Right lobe of liver (tissue), 6 donors: ENCODE measurements at places on chromosomes 5 and 9.

- H3K4me1 ChIP-seq = no peaks in the 10 kb centered on the region
- H3K27me3 ChIP-seq = peaks cover 6% of the 10 kb centered on the region
These were observed 2.5 kb upstream of the PIP5K1B start for GRCh38 chr9:68702493-68702892.

GRCh38 chr5:170632266-170632984 is 128.6 kb downstream of the KCNIP1 start:
- H3K4me3 ChIP-seq = no peak overlapping the region
- no peaks in the 10 kb centered on the region for H3K4me1 ChIP-seq
- no peak for DNase-seq
- H3K36me3 ChIP-seq = no peaks in the 10 kb centered on the region
- H3K27ac ChIP-seq = peak overlapping the region; percentile 47

GRCh38 chr5:150530951-150531588 is 23.1 kb downstream of the NDST1 start:
- no peaks in the 10 kb centered on the region for H3K27me3 ChIP-seq
- no peak overlapping the region for H3K27ac ChIP-seq
- DNase-seq = no peak
- peaks cover 3% of the 10 kb centered on the region for H3K4me1 ChIP-seq

GRCh38 chr9:92175441-92175840 is 60.2 kb upstream of the SPTLC1 start:
- no peak overlapping the region for H3K4me3 ChIP-seq
- no peaks in the 10 kb centered on the region for H3K36me3 ChIP-seq
- H3K27ac ChIP-seq = no peak overlapping the region
- no peak for DNase-seq

DNA sequence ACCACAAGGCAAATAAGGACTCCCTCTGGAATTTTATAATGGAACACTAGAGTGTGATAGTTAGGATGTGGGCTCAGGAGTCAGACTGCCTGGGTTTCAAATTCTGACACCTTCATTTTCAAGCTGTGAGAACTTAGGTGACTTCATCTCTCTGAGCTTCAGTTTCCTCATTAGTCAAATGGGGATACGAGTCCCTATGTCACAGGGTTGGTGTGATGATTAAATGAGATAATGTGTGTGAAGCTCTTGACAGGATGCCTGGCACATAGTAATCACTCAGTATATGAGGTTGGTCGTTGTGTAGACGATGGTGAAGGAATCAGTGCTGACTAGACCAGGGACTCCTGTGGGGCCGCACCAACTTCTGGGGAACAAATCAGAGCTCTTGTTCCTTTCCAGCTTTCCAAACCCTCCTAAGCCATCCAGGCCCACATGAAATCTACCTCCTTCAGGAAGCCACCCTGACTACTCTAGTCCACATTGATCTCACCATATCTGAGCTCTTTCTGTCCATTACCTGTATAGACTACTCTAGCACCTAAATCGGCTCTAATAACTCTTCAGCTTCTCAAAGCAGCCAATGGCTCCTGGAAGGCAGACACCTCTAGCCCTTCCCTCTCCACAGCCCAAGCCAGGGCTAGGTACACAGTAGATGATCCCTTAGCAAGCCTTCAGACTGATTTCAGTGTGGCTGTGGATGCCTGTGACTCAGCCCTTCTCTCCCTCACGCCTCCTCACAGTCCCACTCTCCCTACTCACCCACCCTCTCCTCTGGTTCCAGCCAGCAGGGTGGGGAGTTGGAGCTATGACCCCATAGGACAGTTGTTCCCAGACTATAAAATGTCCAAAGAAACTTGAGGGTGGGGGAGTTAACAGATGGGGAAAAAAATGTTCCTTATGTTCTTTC is 2.5 kb upstream of the TCF7 start:
- H3K4me1 ChIP-seq = peaks cover 8% of the 10 kb centered on the region
- no peak for DNase-seq
- H3K4me3 ChIP-seq = no peak overlapping the region
- no peak overlapping the region for H3K27ac ChIP-seq

DNA sequence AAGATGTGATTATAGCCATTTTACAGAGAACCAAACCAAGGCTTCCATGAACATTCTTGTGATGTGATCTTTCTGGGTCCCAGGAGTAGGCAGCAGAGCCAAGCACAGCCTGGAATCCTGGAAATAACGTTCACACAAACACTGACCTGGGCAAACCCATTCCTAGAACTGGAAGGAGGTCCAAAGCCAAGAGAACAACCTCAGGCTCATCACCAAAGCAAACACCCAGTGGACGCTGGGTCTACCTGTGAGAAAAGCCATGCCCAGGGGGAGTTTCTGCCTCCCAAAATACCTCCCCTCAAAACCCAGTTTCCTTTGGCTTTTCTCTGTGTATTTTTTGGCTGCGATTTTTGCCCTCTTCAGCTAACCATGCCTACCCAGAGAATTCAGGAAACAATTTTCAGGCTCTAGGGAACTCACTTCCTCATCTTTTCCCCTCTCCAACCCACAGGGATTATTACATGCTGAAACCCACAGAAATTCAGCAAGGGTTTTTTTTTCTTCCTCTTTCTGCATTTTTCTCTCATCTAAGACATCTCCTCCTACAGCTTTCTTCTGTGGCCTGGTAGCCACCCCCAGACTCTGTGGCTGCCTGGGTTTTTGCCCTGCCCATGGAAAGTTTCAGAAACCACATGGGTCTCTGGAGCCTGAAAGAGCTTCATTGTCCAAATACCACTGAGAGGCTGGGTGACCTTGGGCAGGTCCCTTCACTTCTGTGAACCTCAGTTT is 75.0 kb downstream of the TNC start:
- DNase-seq = no peak
- H3K4me3 ChIP-seq = no peak overlapping the region
- no peaks in the 10 kb centered on the region for H3K27me3 ChIP-seq
- H3K27ac ChIP-seq = no peak overlapping the region
- no peaks in the 10 kb centered on the region for H3K36me3 ChIP-seq

GRCh38 chr5:137782984-137783536 is 28.9 kb upstream of the HNRNPA0 start:
- no peaks in the 10 kb centered on the region for H3K36me3 ChIP-seq
- no peak for DNase-seq
- H3K27me3 ChIP-seq = no peaks in the 10 kb centered on the region
- no peak overlapping the region for H3K27ac ChIP-seq
- H3K4me3 ChIP-seq = no peak overlapping the region

- H3K4me1 ChIP-seq = no peaks in the 10 kb centered on the region
- no peaks in the 10 kb centered on the region for H3K27me3 ChIP-seq
- H3K27ac ChIP-seq = no peak overlapping the region
- no peak overlapping the region for H3K4me3 ChIP-seq
- H3K36me3 ChIP-seq = no peaks in the 10 kb centered on the region
These were observed 28.3 kb downstream of the TDRD7 start for GRCh38 chr9:97440160-97440559.

DNA sequence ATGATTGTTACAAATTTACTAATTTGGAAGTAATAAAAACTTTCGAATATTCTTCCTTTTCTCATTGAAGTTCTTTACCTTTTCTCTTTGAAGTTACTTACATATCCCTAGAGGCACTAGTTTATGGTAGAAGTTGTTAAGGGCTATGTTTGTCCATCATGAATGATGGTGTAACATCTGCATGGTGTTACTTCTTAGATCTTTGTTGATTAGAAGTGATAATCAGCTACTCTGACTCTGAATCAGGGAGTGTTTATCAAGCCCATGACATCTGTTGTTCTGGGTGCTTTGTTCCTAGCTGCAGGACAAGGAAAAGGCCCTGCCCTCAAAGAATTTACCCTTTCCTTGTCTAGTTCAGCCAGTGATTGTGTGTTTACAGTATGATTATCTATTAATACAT is 32.9 kb downstream of the MAP3K1 start:
- H3K4me1 ChIP-seq = no peaks in the 10 kb centered on the region
- H3K27ac ChIP-seq = no peak overlapping the region
- H3K36me3 ChIP-seq = no peaks in the 10 kb centered on the region
- no peaks in the 10 kb centered on the region for H3K27me3 ChIP-seq
- DNase-seq = no peak

GRCh38 chr9:4661611-4662010 is 483 bp upstream of the PLPP6 start:
- no peak for DNase-seq
- peak overlapping the region; percentile 65 for H3K4me3 ChIP-seq
- H3K27me3 ChIP-seq = no peaks in the 10 kb centered on the region
- peaks cover 51% of the 10 kb centered on the region for H3K4me1 ChIP-seq
- no peaks in the 10 kb centered on the region for H3K36me3 ChIP-seq
- peak overlapping the region; percentile 92 for H3K27ac ChIP-seq

DNA sequence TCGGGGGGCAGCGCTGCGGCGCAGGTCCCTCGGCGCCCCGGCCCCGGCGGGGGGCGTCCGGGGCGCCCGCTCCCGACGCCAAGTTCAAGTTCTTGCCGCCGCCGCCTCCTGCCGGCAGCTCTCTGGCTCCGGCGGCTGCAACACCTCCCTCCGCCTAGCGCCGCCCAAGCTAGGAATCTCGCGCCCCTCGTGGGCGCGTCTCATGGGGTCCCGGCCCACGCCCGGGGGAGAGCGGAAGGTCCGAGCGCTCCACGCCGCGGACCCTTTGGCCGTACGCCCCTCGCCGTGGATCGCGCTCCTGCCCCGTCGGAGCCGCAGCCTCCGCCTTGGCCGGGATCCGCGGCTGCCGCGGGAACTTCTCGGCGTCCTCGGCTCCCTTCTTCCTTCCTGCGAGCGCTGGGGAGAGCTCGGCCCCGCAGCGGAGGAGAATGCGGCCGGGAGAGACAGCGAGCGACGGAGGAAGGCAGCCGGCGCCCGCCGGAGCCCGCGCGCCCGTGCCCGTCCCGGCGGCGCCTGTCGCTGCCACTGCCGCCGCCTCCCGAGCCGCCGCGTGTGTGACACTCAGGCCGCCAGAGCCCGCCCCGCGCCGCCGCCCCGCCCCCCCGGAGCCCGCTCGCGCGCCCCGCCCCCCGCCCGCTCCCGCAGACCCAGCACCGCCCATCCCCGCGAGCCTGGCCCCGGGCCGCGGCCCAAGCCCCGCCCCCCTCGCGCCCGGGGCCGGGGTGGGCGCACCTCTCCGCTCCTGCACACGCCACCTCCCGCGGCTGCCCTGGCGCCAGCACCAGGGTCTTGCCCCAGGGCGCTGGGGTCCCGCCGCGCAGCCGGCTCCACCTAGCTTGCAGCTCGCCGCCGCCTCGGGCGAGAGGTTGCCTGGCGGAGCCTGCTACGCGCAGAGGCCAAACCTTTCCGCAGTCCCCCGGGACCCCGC is at the start of gene SHB:
Gene SHB (minus strand): TSS at position 527 of the 928 bp plus-strand sequence. CDS start 582 bp downstream, outside the sequence.
- H3K36me3 ChIP-seq = no peaks in the 10 kb centered on the region
- no peaks in the 10 kb centered on the region for H3K4me1 ChIP-seq
- peak; percentile 90 for DNase-seq

- H3K4me1 ChIP-seq = no peaks in the 10 kb centered on the region
- no peaks in the 10 kb centered on the region for H3K36me3 ChIP-seq
- H3K4me3 ChIP-seq = no peak overlapping the region
- H3K27ac ChIP-seq = no peak overlapping the region
- no peak for DNase-seq
- no peaks in the 10 kb centered on the region for H3K27me3 ChIP-seq
These were observed 256.4 kb upstream of the IRX1 start for GRCh38 chr5:3339092-3339797.

DNA sequence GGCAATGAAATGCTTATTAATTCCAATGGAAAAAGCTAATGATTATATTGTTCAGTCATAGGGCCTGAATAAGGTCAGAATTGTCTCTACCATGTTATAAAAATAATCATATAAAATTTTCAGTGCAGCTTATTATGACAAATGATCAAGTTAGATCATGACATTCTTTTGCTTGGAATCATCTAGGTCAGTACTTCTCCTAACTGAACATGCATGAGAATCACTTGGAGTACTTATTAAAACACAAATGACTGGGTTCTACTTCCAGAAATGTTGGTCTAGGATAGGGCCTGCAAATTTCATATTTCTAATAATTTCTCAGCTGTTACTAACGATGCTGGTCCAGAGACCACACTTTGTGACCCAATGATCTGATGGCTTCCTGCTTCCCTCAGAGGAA is 806.0 kb upstream of the ZNF608 start:
- no peaks in the 10 kb centered on the region for H3K36me3 ChIP-seq
- DNase-seq = no peak
- no peak overlapping the region for H3K27ac ChIP-seq
- no peaks in the 10 kb centered on the region for H3K4me1 ChIP-seq
- no peak overlapping the region for H3K4me3 ChIP-seq

GRCh38 chr5:38467353-38468040 is 88.9 kb downstream of the LIFR start:
- H3K4me1 ChIP-seq = no peaks in the 10 kb centered on the region
- H3K27ac ChIP-seq = peak overlapping the region; percentile 72
- H3K36me3 ChIP-seq = no peaks in the 10 kb centered on the region
- DNase-seq = no peak
- no peak overlapping the region for H3K4me3 ChIP-seq

- DNase-seq = no peak
- no peak overlapping the region for H3K27ac ChIP-seq
- peaks cover 17% of the 10 kb centered on the region for H3K4me1 ChIP-seq
- H3K27me3 ChIP-seq = no peaks in the 10 kb centered on the region
- no peak overlapping the region for H3K4me3 ChIP-seq
- H3K36me3 ChIP-seq = no peaks in the 10 kb centered on the region
These were observed 2.7 kb upstream of the AK1 start for GRCh38 chr9:127880143-127880542.

DNA sequence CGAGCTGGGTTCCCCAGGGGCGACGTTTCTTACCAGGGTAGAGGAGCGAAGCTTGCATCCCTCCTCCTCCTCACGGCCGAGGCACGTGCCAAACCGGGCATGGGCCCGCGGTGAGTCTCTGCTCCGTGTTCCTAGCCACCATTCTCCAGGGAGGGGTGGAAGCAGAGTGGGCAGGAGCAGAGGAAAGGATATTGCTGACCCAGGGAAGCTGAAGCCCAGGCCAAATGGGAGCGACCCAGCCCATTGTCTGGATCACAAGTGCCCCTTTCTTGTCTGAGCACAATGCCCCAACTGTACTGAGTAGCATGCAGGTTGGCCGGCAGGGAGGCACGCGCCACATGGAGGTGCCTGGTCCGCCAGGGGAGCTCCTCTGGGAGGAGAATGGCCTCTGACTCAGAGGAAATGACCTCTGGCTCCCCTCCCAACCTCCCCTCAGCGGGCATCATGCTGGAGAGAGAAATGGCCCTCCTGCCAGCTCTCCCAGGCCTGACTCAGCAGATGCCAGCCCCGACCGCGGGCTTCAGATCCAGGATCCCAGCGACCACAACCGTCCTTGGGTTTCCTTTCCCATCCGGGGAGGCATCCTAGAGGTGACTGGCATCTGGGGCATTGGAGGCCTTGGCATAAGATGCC is 1.1 kb downstream of the PRR7 start:
- no peaks in the 10 kb centered on the region for H3K27me3 ChIP-seq

GRCh38 chr5:129664336-129664937 is 83.5 kb upstream of the MINAR2 start:
- H3K27me3 ChIP-seq = no peaks in the 10 kb centered on the region
- H3K4me3 ChIP-seq = no peak overlapping the region
- no peak overlapping the region for H3K27ac ChIP-seq
- no peak for DNase-seq

DNA sequence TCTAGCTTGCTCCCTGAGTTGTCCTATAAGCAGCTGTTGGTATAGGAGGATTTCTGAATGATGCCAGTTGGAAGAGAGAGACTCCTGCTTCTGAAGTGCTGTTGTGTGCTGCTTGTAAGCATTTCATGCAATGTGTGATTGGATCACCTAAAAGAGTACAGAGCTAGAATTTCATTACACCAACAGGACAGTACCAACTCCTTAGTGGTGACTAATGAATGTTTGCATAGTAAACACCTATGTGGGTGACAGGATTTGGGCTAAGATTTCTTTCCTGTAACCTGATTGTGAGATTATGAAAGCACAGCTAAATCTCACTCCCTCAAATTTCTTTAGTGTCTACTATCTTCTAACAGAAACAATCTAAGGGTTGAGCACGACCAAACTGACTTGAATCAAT is 67.0 kb downstream of the GCNT1 start:
- H3K27me3 ChIP-seq = no peaks in the 10 kb centered on the region
- H3K4me1 ChIP-seq = no peaks in the 10 kb centered on the region
